ENCODE measurements at places on chromosomes 7 and 10.

GRCh38 chr10:5528989-5529701, 4.4 kb downstream of the CALML3 start:
- no peak for DNase-seq

DNA sequence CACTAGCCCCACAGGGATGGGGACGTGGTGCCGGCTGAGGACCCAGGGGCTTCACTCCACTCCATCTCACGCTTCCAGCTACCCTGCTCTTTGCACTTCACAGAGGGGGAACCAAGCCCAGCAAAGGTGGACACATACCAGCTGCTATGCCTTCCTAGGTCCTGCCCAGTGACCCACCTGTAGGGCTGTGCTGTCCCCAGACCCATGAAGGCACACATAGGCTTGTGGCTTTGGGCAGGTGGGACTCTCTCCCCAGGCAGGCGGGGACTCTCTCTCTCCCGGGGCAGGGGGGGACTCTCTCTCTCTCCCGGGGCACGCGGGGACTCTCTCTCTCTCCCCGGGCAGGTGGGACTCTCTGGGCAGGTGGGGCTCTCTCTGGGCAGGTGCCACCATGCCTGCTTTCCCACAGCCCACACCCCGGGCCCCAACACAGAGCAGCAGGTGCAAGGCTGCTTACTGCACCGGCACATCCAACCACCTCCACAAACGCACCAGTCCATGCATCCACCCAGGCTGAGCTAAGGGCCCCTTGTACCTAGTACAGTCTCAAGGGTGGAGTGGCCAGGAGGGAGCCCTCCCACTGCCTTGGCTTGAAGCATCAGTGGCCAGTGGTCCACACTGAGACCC, 13.8 kb upstream of the GPR146 start:
- no peak for DNase-seq

DNA sequence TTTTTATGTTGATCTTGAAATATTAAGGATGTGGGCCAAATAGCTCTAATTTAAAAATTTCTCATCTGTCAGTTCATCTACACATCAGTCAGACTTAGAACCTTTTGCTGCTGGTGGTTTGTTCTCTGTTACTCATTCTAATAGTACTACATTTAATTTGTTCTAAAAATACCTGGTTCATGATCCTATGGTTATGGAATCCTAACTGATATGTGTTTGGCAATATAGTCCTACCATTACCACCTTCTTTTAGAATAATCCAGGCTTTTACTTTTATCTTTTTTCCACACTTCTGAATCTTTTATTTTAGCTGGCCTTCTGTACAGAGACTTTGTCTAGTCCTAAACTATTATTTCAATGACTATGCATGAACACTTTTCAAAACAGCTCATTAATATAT, 116.9 kb downstream of the SVOPL start:
- DNase-seq: no peak

GRCh38 chr7:30757342-30757692, 5.4 kb downstream of the INMT start:
- DNase-seq: no peak

- no peak for DNase-seq
These were observed 776 bp upstream of the CALML3 start for GRCh38 chr10:5523796-5524574.

GRCh38 chr7:142714375-142714774, 34.9 kb upstream of the PRSS1 start:
- DNase-seq: peak; percentile 50

- DNase-seq: no peak
These were observed 213.8 kb downstream of the TAX1BP1 start for GRCh38 chr7:27953777-27954176.

DNA sequence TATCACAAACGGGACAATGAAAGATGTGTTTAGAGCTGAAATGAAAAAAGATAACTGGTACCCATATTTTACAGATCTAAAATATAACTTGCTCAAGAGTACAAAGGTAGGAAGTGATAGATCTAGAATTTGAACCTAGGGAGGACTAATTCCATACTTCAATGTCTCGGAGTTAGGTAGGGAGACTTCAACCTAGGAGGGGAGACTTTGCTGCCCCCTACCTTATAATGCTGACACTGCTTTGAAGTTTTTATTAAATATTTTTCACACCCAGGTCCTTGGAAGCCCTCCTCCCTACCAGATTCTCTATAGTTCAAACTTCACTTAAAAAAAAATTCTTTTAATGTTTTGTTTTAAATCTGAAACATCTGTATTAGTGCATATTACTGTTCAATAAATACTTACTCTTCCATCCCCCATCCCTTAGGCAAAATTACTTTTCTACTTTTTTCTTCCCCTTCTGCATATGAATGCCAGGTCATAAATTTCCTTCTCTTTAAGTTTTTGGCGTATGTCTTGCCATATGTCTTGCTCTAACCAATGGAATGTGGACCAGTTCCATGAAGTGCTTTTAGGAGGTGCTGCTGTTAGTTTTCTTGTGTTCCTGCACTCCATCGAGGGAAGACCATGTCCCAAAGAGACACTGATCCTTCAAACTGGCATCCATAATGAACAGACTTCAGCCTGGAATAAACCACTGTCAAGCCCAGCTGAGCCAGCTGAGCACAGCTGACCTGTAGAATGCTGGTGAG, 57.8 kb downstream of the MICU1 start:
- DNase-seq: no peak

GRCh38 chr7:97020996-97021746, 3.5 kb downstream of the DLX5 start:
- no peak for DNase-seq

DNA sequence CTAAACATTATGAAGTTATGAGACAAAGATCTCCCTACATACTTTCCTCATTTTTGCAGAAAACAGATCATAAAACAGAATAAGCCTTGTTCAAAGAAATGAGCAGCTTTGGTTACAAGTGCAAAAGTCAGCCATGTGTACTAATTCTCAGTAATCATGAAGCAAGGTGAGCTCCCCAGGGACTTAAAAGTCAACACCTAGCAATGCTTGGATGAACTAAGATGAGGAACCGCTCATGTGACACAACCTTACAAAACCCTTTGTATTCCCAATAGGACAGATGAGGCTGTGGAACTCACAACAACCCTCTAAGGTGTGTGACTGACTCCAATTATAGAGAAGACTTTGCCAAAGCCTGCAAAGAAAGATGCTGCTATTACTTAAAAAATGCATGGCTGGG, 154.5 kb downstream of the SLC25A13 start:
- no peak for DNase-seq

DNA sequence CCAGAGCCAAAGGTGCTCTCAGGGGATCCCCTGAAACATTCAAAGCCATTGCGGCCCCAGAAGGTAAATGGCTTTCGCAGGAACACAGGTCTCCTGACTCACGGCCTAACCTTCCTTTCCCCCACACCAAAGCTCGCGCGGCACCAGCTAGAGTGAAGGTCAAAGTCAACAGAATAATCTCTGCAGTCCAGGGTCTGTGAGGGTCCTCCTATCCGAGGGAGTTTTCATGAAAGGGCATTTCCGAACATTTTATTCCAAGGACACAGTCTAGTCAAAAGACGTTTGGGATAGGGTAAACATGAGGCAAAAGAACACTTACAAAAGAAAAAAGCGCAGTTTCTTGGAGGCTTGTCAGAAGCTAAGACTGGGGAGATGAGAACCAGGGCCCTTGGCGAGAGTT, 559 bp upstream of the STEAP2 start:
- no peak for DNase-seq

- peak; percentile 0 for DNase-seq
These were observed 13.6 kb upstream of the BPGM start for GRCh38 chr7:134632937-134633540.

GRCh38 chr10:93386631-93387369, 95.3 kb downstream of the MYOF start:
- no peak for DNase-seq

- no peak for DNase-seq
These were observed 294.6 kb downstream of the RNLS start for GRCh38 chr10:88288320-88289059.

DNA sequence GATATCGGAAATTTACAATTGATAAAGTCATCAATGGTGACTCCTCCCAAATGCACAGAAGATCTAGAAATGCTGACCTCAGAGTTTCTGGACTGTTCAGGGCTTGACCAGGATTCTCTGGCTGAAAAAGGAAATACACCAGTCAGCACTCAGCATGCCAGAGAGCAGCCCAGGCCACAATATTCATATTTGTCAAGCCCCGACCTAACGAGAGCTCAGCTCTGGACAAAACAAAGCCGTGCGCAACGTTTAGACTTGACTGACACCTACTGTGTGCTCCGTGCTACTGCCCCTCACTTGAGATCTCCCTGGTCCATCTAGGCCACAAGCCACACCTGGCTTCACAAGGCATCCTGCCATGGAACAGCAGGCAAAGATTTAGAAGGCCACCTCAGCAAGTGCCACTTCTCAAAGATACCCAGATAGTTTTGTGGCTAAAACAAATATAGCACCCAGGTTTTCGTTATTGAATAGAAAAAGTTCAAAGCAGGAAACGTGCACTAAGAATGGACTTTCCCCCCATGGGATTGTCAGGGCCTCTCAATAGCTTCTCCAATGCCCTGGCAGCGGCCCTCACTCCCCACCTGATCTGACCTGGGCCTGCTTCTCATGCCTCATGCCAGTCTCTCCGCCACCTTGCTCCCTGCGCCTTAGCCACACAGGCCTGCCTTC, 218.3 kb downstream of the FAM107B start:
- no peak for DNase-seq

DNA sequence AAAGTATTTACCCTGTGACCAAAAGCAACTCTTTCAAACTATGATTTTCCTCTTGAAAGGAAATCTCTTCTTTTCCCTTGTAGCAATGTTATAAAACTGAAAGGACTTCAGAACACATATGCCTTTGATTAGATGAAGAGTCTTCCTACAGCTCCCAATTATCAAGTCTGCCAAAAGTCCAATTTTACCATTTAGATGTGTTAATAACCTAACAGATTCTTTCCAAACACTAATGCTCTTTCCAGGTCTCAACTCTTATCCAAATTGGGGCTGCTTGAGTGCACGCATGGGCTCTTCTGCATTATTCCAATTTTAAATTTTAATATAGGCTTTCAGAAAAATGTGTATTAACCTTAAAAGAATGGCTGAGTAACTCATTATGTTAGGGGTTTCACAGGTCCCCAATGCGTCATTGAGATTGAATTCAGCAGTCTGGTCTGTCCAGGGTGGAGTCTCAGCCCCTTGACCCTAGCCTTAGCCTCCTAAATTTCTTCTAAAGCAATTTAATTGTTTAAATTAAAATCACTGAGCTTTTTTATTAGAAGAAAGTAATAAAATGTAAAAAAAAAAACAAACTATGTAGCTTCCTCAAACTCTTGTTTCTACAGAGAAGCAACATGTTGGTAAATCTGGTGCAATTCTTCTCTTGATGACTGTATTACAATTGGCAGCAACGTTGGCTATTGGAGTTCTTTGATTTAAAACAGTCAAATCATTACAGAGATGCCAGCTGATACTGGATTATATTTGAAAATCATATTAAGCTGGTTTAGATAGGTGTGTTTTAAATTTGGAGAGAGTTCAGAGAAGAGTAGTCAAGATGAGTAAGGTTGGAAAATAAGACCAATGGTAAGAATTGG, 170.4 kb downstream of the DKK1 start:
- no peak for DNase-seq

- DNase-seq: no peak
These were observed 3.4 kb upstream of the RHBDD2 start for GRCh38 chr7:75875113-75876080.

GRCh38 chr10:34024693-34025425, 690.4 kb upstream of the NRP1 start:
- DNase-seq: no peak

- no peak for DNase-seq
These were observed 15.9 kb downstream of the FAM53B start for GRCh38 chr10:124728071-124728829.

Data from KG1 (cell line).